ENCODE measurements at places on chromosomes 4 and X.

DNA sequence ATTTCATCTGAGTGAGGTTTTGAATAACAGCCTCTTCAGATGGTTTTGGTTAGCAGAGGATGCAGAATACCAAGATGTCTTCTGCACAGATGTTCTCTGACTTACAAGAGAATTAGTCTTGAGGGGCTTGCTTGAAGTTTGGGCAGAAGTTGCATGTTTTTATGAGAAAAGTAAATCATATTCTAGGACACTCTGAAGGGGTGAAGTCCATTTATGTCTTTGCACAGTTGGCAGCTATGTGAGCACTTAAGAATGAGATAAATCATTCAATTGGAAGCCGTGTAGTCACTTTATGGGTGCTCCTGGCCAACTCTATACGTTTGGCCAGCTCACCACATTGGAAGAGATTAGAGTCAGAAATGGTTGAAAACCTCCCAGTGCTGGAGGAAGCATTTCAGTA, 252.7 kb upstream of the KCNIP4 start:
- DNase-seq: no peak

DNA sequence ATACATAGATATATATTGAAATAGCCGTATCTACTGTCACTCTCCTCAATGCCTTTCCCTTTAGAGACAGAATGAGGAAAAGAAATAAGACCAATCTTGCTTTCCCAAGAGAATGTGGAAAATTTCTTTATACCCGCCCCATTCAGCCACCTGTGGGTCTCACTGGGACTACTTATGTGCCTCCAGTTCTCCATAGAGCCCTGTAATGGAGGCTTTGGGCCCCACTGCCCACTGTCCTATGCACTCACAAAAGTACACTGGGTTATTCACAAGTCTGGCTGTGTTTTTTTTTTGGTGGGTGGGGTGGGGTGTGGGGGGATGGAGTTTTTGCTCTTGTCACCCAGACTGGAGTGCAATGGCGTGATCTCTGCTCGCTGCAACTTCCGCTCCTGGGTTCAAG, 70.4 kb upstream of the ELOVL6 start:
- no peak for DNase-seq

- no peak for DNase-seq
Observed at GRCh38 chr4:123452616-123453015, 56.0 kb downstream of the SPRY1 start.

DNA sequence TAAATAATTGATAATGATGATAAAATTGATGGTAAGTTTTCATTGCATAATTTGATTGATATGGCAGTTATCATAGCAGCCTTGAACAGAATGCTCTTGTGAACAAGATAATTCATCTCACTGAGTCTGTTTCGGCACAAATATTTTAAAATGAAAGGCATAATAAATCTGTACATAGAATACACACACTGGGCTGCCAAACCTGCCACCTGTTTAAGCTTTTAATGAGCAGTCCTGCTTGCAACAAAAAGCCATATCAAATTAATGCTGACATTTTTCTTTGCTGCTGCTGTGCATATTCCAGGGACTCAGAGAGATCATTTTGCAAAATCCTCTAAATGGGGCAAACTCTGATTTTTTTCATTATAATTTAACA, 201.1 kb downstream of the ARHGAP24 start:
- DNase-seq: no peak

DNA sequence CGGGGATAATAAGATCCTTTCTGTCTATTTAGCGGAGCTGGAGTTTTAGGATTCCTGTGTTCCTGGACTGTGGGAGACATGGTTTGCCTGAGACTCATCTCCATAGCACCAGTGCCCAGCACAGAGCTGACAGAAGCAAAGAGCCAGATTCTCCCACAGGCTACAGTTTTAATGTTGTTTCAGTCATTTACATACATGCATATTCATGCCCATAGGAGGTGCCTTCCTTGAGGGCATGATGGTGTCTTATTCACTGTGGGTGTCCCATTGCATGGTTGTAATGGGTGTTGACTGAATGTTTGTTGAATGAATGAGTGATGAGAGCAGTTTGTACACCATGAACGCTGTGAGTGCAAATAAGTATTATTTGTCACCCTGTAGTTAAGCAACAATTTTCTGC, 260.6 kb downstream of the EVC2 start:
- no peak for DNase-seq

GRCh38 chr4:19776929-19777328, 474.8 kb upstream of the SLIT2 start:
- DNase-seq: no peak

DNA sequence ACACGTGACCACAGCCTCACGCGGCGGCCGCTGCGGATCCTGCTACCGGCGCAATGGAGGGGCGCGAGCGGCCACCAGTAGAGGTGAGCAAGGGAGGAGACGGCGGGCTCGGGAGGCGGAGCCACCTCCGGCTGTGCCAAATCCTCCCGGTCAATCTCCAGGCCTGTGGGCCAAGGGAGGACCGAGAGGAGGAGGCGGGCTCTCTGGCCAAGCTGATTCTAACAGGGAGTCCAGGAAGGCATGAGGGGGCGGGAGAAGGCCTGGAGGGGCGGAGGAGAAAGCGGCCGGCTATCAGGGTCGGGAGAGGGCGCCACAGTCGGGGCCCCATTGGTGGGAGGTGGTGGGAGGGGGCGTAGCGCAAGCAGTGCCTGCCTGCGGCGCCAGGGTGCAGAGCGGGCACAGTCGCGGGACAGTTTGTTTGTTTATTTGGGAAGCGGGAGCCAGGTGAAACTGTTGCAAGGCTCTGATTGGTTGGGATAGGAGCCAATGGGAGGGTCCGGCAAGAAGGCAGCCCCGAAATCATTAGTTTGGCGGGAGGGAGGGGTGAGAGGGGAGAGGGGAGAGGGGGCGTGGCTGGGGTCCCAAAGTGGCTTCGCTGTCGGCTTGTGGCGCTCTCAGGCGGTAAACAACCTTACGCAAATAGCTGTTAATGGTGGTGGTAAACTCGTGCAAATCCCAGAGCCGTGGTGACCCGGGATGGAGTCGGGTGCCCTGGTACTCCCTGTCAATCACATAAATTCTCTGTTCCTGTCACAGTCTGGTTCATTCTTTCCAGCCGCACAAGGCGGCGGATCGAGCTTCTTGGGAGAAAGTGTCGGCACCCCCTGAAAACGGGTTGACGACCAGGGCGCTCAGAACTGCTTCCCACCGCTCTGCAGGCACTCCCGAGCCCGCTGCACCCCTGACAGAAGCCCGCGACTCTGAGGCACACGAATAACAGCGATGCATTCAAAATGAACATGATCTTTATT, at the start of gene IRS4:
Gene IRS4, minus strand, starts transcription at position 55 of the 971 bp plus-strand sequence.
- no peak for DNase-seq

GRCh38 chr4:60938621-60939020, 261.5 kb upstream of the ADGRL3 start:
- DNase-seq: no peak

- DNase-seq: no peak
Observed at GRCh38 chr4:764405-765169, 59.0 kb downstream of the PCGF3 start.

GRCh38 chr4:14168919-14169318, 541.4 kb upstream of the BOD1L1 start:
- DNase-seq: peak; percentile 2

DNA sequence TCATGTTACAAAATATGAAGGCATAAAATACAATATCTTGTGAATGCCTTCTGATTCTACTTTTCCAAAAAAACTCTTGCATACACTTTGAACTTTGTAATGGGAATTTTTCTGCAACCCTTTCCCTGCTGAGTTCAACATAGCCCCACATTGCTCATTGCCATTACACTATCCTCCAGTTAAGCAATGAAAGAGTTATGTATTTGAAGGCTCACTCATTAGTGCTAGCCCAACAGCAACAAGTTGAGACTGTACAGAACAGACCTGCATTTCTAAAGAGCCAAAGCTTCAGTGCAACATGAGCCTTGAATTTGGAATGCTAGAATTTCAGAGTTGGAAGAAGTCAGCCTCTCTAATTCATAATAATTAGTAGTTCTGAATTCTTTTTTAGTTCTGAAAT, 44.4 kb upstream of the STAG2 start:
- DNase-seq: no peak

GRCh38 chr4:109939190-109939589, 26.5 kb downstream of the EGF start:
- no peak for DNase-seq

GRCh38 chr4:27888505-27888904, 1027.9 kb downstream of the STIM2 start:
- DNase-seq: no peak

DNA sequence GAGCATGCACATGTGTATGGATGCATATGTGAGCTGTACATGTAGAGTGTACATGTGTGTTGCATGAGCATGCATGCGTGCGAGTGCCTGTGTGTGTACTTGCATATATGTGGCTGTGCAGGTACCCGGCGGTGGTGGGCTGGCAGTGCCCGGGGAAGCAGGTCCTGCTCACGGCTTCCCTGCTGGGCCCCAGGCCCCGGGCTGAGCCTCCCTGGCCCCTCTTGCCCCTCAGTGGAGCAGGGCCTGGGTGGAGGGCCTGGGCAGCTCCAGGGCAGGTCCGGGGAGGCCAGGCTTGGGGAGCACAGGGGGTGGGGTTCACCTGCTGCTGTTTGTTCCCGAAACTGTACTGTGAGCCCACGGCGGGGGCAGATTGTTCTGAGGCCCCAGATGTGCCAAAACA, 9.4 kb downstream of the NAT8L start:
- no peak for DNase-seq

GRCh38 chr4:16852228-16852627, 46.2 kb downstream of the LDB2 start:
- no peak for DNase-seq

- no peak for DNase-seq
Observed at GRCh38 chrX:154040307-154040756, 20.6 kb upstream of the IRAK1 start.

- no peak for DNase-seq
Observed at GRCh38 chr4:150152766-150153165, 74.5 kb downstream of the DCLK2 start.

GRCh38 chr4:184845367-184846021, 19.7 kb upstream of the ACSL1 start:
- DNase-seq: no peak

DNA sequence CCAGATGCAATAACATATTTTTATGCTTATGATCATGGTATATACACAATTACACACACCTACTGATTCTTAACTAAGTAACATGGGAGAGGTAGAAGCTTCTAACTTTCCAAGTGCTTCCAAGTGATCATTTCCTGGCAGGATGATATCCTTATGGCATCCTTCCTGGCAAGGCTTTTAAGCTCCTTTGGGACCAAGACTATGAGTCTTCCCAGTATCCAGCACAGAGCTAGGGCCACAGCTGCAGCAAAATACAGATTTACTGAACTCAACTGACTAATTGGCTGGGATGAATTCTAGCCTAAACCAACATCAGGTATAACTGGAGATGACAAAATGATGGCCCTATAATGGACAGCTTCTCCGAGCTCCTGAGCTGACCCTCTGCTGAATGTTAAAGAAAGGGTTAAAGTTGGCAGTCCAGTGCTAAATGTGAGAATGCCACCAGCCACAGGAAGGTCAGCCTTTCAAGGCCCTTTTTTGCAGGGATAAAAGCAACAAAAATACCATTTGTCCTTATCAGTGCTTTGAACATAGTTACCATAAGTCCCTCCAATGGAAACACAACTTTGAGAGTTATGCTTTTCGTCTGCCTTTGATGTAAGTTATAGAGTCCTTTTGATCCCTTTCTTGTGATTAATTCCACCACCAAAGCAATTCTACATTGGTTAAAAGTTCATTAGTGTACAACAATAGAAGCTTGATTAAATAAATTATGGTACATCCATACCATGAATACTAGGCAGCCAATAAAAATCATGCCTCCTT, 73.4 kb downstream of the MGST2 start:
- DNase-seq: no peak

- no peak for DNase-seq
Observed at GRCh38 chrX:24396236-24396930, 35.9 kb downstream of the SUPT20HL1 start.

DNA sequence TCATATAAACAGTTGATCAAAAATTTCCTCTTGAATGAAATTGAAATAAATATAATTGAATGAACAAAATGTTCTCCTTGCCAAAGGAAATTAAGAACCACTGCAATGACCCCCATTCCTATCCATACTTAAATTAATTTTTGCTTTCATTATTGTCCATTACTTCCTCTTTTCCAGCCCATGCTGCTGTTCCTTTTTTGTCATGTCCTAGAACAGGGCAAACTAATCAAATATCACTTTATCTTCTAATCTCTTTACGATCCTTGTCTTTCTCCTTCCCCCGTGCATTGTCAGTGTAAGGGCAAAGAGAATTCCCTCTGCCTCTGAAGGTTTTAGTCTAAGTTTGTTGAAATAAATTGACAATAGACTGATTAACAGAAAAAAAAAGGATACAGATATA, 203.0 kb downstream of the CENPC start:
- no peak for DNase-seq

DNA sequence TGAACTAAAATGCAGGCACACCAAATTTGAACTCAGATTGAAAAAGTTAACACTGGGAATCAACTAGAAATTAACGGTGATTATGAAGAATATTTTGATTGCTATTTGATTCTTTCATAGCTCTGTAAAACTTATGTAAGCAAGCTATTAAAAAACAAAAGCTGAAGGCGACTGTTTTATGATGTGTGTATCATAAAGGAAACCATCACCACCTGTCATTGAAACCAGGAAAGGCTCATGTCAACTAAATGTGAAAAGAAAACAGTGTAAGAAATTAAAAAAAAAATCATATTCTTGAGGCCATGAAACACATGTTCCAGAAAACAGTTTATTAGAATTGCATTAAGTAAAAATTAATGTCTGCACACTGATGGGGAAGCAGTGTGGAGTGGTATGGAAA, 24.2 kb downstream of the CPE start:
- no peak for DNase-seq

GRCh38 chrX:11241720-11242119, 51.5 kb upstream of the AMELX start:
- no peak for DNase-seq

- no peak for DNase-seq
Observed at GRCh38 chrX:40912166-40912565, 173.1 kb upstream of the USP9X start.

DNA sequence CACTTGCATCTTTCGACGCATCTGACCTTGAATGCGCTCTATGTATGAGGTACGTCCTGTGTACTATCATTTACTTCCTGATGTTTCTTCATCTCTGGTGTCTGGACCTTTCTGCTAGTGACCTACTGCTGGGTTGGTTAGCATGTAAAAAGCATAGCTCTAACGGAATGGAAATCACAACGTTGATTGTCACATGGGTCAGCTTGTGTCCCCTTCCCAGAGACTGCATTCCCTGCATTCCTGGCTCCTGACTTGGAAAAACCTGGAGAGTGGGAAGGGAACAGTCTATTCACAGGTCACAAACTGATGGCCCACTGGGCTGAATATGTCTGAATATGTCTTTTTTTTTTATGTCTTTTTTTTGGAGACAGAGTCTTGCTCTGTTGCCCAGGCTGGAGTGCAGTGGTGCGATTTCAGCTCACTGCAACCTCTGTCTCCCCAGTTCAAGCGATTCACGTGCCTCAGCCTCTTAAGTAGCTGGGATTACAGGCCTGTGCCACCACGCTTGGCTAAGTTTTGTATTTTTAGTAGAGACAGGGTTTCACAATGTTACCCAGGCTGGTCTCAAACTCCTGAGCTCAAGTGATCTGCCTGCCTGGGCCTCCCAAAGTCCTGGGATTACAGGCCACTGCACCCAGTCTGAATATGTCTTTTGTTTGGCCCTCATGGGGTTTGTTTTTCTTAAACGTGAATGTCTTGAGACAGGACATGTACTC, 16.3 kb downstream of the LONRF3 start:
- DNase-seq: no peak

- DNase-seq: no peak
Observed at GRCh38 chr4:83339573-83339972, 4.9 kb upstream of the HPSE start.

- DNase-seq: no peak
Observed at GRCh38 chrX:105167233-105167632, 53.3 kb downstream of the TEX13A start.

Measured in stimulated activated CD4-positive, alpha-beta T cell treated with anti-CD3 and anti-CD28 coated beads, Interleukin-1b, Interleukin-23, amount 100 ng/mL, for 48 hours (primary cell).